ENCODE measurements at places on chromosomes 2 and 18.
A peak's percentile ranks its signal among the peaks of the same experiment; 100 is the strongest.

DNA sequence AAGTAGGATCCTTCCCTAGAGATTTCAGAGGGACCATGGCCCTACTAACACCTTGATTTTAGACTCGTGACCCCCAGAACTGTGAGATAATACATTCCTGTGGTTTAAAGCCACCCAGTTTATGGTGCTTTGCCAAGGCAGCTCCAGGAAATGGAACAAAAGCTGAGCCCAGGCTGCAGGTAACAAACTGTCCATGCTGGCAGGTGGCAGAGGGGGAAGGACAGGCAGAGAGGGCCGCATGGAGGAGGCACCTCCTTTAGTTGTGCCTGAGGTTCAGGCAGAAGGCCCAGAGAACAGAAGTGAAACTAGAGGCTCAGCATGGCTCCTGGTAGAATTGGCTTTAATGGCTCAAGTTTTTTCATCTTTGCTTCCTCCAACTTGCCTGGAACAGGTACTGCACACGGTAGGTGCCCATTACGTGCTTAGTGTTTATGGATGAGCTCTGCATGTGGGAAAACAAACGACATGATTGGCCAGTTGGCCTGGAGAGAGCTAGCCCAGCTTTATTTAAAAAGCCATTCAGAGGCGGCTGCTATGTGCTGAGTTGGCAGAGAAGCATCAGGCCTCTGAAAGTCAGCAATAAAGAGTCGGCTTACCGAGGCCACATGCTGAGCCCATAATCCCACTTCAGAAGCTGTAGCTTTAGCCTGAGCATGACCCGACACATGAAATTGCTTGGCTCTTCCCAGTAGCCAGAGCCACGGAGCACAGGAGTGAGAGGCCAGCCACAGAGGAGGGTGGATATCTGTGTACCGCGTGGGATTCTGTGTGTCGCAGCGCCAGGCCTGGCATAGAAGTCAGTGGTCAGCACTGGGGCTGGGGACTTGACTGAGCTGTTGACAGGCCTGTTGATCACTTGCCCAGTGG lies 36.5 kb downstream of the HS1BP3 start:
- no peak for DNase-seq

DNA sequence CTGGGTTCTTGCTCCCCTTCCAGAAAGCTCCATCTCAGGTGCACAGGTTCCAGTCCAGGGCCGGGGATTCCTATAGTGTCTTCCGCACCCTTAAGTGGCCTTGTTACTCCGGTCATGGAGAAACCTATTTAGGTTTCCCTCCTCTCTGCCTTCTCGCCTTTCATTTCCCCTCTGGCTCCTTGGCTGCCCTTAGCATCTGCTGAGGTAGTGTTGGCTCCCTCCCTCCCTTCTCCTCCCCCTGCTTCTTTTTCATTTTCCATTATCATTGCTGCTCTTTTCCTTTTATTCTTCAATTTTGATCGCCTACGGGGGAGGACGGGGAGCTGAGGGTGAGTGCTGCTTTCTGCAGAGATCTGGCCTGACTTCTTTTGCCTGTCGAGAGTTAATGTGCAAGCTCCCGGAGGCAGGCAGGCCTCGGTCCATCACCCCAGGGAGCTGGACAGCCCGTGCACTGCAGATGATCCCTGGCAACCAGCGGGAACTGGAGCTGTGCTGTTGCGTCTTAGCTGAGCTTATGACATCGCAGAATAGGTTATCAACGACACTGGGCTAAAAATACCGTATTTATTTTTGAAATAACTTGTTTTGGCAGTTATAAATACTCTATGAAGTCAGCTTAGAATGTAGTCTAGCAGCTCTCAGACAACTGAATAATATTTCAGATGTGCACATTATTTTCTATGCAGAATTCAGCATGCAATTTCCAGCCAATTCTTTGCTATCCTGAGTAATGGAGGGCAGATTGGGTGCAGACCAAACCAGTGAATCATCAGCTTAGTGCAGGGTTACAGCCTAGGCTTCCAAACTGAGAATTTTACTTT lies 141.9 kb downstream of the SLC4A3 start:
- DNase-seq = no peak

- DNase-seq = no peak
Observed at GRCh38 chr2:201977651-201978050, 56.0 kb upstream of the FZD7 start.

- DNase-seq = no peak
Observed at GRCh38 chr2:112184121-112184520, 45.9 kb downstream of the FBLN7 start.

GRCh38 chr2:203994735-203995134 lies 58.2 kb downstream of the ICOS start:
- no peak for DNase-seq

GRCh38 chr2:173652311-173652710 lies 297.6 kb downstream of the CDCA7 start:
- DNase-seq = no peak

GRCh38 chr2:150431561-150432311 lies 55.7 kb downstream of the RND3 start:
- no peak for DNase-seq

- DNase-seq = no peak
Observed at GRCh38 chr18:57352761-57353136, 392 bp downstream of the ST8SIA3 start.

DNA sequence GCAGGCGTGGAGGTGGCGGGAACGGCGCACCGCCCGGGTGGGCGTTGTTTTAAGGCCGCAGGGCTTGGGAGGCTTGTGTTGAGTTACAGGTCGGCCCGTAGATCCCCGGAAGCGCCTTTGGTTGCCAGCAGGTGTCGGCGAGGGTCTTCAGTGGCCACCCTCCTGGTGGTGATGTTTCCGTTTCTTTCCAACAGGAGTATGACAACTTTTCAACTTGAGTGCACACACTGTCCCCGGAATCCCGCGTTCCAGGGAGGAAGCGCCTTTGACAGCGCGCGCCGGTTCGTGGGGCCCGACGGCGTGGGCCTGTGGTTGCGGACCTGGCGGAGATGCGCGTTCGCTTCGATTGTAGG lies 1.0 kb upstream of the HDAC4 start:
- DNase-seq = no peak

DNA sequence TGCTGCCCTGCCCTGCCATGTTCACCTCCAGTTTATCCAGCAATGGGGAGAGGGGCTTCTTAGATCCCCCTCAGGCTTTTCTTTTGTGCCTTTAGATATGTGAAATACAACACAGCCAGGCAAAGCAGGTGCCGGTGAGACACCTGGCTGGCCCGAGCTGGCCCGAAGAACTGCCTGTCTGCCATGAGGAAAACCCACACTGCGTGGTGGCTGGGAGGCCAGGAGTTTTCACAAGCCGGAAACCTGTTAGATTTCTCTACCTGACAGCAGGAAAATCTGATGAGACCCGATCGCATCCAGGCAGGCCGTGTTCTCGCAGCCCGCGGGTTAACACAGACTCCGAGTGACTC lies 5.7 kb upstream of the GAL3ST2 start:
- DNase-seq = no peak

DNA sequence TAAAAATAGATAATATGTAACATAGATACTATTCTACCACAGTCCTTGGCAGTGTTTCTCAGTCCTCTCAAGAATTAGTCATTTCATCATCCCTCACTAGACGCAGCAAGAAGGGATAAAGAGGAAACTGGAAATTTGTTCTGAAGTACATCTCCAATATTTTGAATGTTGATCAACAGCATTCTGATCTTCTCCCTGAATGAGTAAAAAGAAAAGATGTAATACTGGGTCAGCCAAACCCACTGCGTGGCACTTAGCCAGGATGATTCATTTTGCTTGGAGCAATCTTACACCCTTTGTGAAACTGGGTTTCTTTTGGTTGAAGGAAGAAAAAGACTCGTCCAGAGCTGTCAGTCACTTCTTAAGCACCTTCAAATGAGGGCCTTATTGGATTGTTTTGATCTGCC lies 54.1 kb downstream of the TAF1B start:
- peak; percentile 55 for DNase-seq

DNA sequence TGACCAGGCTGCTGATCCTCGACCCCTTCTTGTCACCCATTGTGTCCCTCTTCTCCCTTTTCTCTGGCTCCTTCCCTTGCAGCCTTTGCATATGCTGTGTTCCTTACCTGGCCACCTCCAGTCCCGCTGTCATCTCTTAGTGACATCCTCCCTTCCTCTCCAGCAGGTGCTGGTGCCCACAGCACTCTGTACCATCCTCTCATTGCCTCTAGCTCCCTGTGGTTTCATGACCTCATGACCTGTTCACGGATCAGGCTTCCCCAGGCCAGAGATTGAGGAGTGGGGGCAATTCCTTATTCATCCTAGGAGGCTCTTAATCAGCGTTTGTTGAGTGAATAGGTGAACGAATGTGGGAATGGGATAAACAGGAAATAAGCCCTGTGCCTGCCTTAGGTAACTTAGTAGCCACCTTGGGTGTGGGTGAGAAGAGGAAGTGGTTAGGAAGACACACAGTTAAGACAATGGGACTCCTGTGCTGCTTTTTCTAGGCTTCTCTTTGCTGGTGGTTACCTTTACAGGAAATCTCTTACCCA lies 35.5 kb downstream of the ITGA6 start:
- peak; percentile 27 for DNase-seq

DNA sequence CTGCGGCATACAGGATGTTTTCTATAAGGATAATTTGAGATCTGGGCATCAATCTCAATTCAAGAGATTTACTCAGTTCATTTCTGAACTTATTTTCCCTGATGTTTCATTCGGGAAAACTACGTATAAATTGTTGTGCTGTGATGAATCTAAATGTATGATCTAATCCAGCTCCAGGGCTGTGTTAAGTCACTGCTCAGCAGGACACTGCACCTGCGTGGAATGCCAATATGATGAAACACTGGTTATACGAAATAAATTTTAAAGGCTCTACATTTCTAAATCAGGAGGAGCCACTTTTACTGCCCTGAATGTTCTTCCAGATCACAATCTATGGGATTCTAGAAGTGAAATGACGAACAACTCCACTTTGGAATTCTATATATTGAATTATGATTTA lies 259.0 kb downstream of the HNMT start:
- DNase-seq = no peak

- no peak for DNase-seq
Observed at GRCh38 chr2:235860111-235860510, 308.1 kb downstream of the GBX2 start.

- no peak for DNase-seq
Observed at GRCh38 chr18:27213123-27213717, 28.1 kb upstream of the CHST9 start.

DNA sequence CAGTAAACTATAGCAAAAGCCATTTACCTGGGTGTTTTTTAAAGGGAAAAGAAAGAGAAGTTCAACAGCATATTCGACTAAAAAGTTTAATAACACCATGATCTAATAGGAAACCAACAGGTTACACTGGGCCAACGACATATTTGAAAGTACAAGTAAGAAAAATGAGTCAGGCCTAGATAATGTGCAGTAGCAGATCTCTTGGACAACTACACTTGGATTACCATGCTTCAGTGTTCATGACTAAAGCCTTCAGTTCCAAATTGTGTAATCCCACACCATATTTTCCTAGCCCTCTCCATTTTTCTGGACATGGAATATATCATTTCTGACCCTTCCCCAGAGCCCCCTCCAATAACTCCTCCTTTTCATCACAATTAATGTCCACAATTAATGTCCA lies 39.1 kb upstream of the FIGN start:
- DNase-seq = no peak

GRCh38 chr2:29463181-29463900 lies 348.1 kb downstream of the CLIP4 start:
- DNase-seq = no peak

GRCh38 chr2:3500326-3500899 lies 18.9 kb downstream of the ADI1 start:
- no peak for DNase-seq

DNA sequence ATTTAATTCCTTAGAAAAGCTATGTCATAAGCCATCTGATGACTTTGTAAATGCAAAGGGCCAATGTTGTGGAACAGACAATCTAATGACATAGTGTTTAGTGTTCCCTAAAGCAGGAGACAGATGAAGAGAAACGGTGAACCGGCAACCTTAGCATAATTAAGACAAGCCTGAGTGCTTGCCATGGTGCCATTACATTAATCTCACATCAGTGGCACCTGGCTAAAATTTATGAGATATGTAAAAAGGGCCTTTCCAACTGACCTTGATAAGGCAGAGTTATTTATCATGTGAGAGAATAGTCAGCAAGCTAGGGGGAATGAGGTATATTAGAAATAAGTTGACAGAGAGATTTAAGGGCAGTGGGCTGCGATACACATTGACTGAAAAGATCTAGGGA lies 261.8 kb downstream of the ERBB4 start:
- DNase-seq = no peak

DNA sequence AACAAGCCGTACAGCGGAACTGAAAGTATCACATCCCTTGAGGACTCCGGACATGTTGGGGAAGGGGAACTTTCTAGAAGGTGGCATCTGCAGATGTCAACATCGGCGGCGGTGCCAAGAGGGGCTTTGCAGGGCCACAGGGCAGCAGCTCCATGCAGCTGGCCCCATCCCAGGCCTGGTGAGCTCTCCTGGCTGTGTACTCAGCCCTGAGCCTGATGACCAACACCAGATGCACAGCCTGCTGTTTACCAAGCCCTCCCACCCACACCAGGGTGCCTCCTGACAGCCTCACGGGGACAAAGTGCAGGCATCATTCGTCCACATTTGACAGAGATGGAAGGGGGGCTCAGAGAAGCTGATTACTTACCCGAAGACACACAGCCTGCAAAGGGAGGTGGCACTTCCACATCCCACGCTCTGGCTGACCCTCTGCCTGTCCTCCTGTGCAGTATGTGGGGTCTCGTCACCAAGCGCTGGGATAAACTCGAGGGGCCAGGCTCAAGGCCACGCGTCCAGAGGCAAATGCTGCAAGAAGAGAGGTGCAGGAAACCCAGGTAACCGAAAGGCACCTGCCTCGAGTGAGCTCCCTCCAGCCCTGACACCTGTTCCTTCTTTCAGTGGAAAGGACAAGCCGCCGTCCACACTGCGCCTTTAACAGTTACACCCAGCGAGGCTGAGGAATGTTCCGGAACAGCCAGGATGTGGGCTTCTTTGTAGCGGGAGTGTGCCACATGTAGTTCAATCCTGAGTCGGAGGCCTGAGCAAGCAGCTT lies 69.0 kb upstream of the ASAP2 start:
- DNase-seq = no peak

- no peak for DNase-seq
Observed at GRCh38 chr2:107068069-107068916, 182.3 kb upstream of the ST6GAL2 start.

DNA sequence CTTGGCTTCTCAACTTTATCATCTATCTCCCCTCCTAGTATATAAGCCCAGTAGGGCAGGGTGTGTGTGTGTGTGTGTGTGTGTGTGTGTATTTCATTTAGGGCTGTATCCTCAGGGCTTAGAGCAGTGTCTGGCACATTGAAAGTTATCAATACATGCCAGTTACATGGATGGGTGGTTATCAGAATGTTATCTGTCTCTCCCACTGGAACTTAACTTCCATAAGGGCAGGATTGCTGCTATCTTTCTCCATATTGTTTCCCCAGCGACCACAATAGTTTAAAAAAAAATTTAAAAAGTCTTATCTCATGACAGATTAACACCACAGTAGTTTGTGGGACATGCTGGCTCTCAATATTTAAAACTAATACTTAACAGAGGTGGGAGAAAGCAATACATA lies 488.9 kb downstream of the PLCL1 start:
- DNase-seq = no peak

DNA sequence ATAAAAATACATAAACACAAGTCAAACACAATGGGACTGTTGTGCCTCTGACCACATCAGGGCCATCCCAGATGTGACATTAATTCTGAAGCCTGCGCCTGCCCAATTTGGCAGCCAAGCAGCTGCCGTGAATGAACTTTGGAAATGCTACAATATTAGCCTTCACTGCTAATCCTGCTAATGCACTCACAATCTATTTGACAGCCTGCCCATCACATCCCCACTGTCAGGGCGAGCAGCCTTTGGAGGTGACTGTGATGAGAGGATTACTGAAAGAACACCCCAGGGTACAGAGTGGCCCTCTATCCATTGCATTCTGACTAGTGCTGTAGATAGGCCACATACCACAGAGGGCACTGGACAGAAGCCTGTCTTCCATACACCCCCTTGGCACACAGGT lies 21.6 kb downstream of the OSR1 start:
- no peak for DNase-seq

Data from T-helper 2 cell treated with Interferon-gamma antibody and Interleukin-4, amounts not matched to agents 5 μg/mL and 100 μg/mL, for 36 hours (primary cell).